ENCODE measurements at places on chromosomes 6 and 20.

GRCh38 chr20:20065361-20065760 is 13.0 kb downstream of the CFAP61 start:
- no peak for DNase-seq

DNA sequence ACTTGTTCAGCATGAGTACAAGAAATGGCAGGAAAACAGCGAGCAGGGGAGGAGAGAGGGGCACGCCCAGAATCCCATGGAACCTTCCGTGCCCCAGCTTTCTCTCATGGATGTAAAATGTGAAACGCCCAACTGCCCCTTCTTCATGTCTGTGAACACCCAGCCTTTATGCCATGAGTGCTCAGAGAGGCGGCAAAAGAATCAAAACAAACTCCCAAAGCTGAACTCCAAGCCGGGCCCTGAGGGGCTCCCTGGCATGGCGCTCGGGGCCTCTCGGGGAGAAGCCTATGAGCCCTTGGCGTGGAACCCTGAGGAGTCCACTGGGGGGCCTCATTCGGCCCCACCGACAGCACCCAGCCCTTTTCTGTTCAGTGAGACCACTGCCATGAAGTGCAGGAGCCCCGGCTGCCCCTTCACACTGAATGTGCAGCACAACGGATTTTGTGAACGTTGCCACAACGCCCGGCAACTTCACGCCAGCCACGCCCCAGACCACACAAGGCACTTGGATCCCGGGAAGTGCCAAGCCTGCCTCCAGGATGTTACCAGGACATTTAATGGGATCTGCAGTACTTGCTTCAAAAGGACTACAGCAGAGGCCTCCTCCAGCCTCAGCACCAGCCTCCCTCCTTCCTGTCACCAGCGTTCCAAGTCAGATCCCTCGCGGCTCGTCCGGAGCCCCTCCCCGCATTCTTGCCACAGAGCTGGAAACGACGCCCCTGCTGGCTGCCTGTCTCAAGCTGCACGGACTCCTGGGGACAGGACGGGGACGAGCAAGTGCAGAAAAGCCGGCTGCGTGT is 11.6 kb downstream of the TNFAIP3 start:
- no peak for DNase-seq

DNA sequence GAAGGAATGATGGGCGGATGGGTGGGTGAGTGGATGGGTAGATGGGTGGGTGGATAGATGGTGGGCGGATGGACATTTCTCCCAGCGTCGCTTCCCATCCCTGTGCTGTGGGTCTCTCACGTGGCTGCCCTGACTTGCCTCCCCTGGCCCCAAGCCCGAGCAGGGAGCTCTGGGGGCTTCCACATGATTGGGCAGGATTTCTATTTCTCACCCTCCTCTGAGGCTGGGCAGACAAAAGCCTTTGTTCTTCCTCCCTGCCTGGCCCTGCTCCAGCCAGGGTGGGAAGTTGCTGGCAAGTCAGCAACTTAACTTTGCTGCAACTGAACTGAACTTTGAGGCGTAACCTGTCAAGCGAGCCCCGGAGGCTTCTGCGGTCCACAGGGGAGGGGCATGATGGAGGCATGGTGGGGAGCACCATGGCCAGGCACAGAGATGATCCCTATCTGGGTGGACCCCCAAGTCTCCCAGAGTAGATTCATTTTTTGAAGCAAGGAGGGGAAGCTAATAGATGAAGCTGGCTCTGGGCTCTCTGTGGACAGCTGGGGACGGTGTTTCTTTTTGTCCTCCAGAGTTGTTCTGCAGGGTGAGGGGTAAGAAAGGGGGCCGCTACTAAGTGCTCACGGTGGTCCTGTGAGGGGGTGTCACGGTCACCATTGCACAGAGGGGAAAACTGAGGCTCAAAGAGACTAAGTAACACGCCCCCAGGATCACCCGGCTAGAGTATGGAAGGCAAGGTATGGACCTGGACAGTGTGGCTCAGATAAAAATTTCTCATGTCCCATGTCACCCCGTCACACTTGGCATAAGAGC is 140.1 kb downstream of the CEBPB start:
- no peak for DNase-seq

GRCh38 chr6:17622144-17622543 is 22.0 kb downstream of the FAM8A1 start:
- no peak for DNase-seq

- DNase-seq: no peak
Observed at GRCh38 chr6:56770011-56770520, 127.4 kb upstream of the DST start.

- no peak for DNase-seq
Observed at GRCh38 chr6:57021086-57021720, 25.3 kb upstream of the KIAA1586 start.

DNA sequence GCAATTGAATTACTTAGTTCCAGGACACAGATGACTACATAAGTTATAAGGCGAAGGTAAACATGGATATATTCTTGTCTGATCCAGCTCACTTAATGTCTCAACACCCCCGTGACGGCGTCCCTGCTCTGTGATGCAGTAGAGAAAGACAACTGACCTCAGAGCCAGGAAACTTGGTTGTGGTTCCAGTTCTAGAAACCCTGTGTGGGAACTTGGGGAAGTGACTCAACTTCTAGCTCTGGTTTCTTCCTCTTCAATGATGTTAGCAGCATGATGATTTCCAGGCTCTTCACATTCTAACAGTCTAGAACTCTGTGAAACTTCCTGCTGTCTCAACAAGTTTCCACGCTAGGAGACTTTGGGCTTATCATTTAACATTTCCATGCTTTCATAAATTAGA is 18.4 kb downstream of the LAMA4 start:
- DNase-seq: no peak

- DNase-seq: no peak
Observed at GRCh38 chr6:157651731-157652490, 171.1 kb upstream of the SNX9 start.

- no peak for DNase-seq
Observed at GRCh38 chr6:147633191-147633590, 124.7 kb downstream of the SAMD5 start.

GRCh38 chr20:60054716-60055634 is 96.8 kb downstream of the CDH26 start:
- no peak for DNase-seq

DNA sequence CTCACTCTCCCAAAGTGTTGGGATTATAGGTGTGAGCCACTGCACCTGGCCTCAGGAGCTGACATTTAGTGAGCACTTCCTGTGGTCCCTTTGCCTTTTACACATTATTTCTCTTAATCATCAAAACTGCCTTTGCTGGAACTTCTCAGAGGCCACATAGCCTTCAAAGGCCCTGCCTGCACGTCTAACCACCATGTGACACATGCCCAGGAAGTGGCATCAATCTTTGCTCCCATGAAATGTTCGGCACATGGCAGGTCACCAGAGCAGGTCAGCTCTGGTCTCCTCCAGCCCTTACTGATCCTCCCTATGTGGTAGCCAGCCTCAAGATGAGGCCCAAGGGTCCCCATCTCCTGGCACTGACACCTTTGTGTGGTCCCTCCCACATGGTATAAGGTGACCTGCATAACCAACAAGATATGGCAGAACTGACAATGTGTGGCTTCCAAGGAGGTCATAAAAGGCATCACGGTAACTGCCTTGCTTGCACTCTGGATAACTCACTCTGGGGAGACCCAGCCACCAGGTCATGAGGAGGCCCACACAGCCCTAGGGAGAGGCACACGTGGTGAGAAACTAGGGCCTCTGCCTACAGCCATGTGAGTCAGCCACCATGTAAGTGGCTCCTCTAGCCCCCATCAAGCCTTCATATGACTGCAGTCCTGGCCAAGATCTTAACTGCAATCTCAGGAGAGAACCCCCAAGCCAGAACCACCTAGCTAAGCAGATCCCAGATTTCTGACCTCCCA is 28.8 kb upstream of the HMGA1 start:
- no peak for DNase-seq

GRCh38 chr6:25630508-25631278 is 21.3 kb upstream of the SCGN start:
- DNase-seq: no peak

DNA sequence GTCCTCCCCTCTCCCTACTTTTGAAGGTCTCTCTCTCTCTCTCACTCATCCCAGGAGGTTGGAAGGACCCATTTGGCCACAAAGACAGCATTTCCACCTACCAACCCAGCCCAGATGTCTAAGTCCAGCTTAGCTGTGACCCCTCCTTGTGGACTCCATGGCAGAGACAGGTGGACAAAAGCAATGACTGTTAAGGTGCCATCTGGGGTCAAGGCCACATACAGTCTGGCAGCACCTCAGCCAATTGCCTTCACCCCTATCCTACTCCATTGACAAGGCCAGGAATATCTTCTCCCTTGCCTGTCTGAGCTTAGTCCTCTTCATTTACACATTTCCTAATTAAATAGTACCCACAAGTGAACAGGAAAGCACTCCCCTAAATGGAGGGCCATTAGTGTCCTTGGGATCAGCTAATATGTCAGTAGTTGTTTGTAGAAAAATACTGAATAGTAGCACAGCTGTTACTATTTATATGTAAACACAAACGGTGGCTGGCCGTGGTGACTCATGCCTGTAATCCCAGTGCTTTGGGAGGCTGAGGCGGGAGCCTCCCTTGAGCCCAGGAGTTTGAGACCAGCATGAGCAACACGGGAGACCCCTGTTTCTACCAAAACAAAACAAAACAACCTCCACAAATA is 28.8 kb downstream of the GCM1 start:
- DNase-seq: no peak

GRCh38 chr6:124573953-124574352 is 388.3 kb upstream of the RNF217 start:
- no peak for DNase-seq

GRCh38 chr6:20417819-20418218 is 16.1 kb downstream of the E2F3 start:
- no peak for DNase-seq

GRCh38 chr6:43770372-43771209 is 580 bp downstream of the VEGFA start:
- DNase-seq: no peak

GRCh38 chr6:150573041-150573681 is 26.5 kb upstream of the PLEKHG1 start:
- no peak for DNase-seq

GRCh38 chr6:7899101-7899888 is 11.3 kb downstream of the TXNDC5 start:
- DNase-seq: no peak

DNA sequence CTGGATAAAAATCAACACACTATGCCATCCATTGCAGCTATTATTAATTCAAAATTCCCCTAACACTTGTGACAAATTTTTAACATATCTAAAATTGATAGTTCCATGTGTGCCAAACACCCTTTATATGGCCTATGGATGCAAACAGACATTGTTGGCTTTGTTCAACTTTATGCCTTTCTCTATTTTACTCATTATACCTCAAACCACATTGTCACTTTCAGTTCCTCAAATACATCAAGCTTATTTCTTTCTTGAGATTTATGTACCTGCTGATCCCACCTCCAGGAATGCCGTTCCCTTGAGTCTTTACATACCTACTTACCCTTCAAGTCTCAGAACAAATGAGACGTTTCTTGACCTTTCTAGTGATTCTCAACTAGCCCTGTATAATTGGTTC is 193.5 kb upstream of the PLN start:
- no peak for DNase-seq

DNA sequence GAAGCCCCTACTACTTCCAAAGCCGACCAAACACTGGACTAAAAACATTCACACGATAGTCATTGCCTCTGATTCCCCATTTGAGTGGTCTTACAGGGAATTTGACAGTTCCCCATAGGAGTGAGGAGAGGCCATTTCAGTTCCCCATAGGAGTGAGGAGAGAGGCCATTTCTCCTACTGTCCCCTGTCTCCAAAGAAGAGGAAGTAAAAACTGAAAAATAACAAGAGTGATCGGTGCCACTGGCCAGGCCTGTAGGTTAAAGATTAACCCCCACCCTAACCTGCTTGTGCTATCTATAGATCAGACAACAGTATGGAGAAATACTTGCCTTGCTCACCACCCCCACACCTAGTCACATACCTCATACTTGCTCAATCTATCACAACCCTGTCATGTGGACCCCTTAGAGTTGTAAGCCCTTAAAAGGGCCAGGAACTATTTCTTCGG is 204.0 kb upstream of the MOCS1 start:
- no peak for DNase-seq

DNA sequence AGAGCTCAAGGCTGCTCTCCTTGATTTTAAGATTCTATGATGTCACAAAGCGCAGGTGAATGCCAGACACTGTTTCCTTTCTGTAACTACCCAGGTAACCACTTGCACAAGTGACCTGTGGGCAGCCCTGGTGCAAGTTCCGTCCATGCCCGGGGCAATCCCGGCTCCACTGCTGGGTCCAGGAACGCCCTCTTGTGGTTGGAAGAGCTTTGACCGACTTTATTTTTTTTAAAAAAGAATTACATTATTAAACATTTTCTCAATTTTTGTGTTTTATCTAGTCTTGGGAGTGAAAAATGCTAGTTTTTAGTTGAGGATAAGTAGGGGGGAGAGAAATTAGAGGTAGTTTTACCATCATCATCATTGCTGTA is 695.2 kb downstream of the QKI start:
- no peak for DNase-seq

DNA sequence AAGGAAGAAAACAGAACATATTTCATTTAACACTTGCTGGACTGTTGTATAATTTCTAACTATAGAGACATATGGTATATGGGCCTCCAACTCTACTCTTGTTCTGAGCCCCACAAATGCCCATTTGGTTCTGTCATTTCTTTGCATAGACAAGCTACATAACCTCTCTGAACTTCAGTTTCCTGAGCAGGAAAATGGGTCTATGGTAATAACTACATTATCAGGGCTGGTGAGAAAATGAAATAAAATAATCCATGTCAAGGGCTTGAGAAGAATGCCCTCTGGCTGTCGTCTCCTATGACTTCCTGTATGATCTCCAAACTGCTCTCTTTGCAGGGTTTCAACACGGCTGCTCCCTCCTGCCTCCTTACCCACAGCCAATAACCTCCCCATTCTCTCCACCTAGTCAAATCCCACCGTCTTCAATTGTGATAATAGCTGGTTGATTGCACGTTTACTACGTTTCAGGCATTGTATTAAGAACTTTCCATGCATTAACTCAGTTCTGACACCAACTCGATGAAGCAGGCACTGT is 12.0 kb downstream of the ZCCHC3 start:
- DNase-seq: no peak

DNA sequence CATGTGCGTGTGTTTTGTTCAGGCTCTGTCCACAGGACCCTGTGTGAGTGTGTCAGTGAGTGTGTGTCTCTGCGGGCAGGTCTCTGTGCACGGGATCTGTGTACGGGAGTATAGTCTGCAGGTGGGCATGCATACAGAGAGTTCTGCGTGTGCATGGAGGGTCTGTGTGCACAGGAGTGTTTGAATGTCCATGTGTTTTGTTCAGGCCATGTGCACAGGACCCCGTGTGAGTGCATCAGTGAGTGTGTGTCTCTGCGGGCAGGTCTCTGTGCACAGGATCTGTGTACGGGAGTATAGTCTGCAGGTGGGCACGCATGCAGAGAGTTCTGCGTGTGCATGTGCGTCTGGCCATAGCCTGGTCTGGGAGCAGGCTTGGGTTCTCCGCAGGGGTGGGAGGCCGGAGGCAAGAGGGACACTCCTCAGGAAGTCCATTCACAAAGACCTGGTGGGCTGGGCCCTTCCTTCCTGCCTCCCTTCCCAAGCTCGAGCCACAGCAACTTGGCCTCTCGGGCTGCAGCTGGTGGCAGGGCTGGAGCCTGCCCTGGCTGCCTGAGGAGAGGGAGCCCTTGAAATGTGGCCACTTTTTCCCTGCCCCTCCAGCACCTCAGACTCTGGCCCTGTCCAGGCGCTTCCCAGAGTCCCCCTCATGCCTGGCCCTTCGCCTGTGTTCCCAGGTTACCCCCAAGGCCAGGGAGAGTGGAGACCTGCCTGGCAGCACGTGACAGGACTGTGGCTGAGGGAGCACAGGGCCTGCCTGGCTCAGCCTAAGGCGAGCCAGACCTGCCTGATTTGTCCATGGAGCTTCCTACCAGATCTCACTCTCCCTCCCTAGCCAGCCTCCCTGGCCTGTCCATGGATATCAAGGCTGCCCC is 6.8 kb downstream of the HSPA12B start:
- DNase-seq: no peak
